ENCODE measurements at places on chromosomes 13 and 19.

GRCh38 chr19:17076543-17076991, 990 bp downstream of the MYO9B start:
- no peak for DNase-seq

- no peak for DNase-seq
Measured at GRCh38 chr13:97057176-97057575, 62.9 kb upstream of the OXGR1 start.

- no peak for DNase-seq
Measured at GRCh38 chr13:76556627-76557026, 329.6 kb downstream of the KCTD12 start.

- DNase-seq: peak; percentile 92
Measured at GRCh38 chr19:1438035-1438932, at the start of gene RPS15. RPS15 (plus strand) TSS chr19:1438396; CDS start chr19:1438426, 30 bp downstream.

DNA sequence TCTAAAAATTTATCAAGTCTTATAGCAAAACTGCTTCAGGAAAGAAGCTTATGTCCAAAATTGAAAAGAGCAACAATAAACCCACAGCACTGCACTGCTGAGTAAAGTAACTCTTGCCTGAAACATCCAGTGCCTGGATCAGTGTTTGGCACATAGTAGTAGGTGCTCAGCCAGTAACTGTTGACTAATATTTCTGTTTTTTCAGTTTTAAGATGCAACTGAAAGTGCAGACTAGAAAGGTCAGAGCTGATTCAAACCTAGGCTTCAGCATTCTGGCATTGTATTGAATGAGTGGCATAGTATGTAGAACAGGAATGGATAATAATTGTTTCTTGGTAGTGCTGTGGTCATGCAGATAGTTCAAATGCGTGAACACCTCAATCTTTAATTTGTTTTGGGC, 67.6 kb downstream of the UBL3 start:
- DNase-seq: no peak

- DNase-seq: peak; percentile 4
Measured at GRCh38 chr13:93248627-93249047, 22.0 kb downstream of the GPC6 start.

DNA sequence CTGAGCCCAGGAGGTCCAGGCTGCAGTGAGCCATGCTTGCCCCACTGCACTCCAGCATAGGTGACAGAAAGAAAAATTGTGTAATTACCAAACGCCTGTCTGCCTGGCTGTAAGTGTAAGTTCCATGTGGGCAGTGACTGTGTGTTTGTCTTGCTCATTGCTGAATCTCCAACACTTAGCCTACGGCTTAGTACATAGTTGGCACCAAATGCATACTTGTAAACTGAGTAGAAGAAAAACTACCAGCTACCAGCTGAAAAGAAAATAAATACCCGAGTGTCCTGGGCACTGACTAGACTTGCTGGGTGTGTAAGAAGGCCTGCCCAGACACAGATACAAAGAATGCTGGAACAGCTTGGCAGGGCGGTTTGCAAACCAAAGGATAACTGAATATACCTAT, 2.7 kb upstream of the CEBPG start:
- no peak for DNase-seq

GRCh38 chr13:35781036-35782000, 304.8 kb upstream of the MAB21L1 start:
- no peak for DNase-seq

DNA sequence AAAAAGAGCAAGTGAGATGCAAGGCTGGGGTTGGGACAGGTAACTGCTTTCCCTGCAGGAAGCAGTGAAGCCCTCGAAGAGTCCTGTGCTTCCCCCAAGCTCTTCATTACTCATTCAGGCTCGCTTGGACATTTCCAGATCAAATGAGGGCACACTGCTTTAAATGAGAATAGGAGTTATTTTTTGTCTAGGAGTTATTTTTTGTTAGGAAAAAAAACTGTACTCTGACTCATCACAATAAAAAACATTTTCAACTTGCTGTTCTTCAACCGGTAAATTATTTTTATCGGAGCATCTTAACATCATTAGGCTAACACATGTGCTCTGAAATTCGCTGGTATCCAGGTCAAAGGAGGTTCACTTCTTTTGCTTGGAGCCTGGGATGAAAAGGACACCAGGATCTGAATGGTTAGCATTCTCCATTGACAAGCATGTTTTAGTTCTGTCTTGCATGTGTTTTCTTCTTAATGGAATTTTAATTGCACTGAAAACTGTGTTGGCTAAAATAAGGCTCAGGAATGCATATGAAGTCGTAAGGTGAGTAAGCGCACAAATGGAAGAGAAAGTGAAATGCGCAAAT, 80.7 kb upstream of the STK24 start:
- DNase-seq: no peak

DNA sequence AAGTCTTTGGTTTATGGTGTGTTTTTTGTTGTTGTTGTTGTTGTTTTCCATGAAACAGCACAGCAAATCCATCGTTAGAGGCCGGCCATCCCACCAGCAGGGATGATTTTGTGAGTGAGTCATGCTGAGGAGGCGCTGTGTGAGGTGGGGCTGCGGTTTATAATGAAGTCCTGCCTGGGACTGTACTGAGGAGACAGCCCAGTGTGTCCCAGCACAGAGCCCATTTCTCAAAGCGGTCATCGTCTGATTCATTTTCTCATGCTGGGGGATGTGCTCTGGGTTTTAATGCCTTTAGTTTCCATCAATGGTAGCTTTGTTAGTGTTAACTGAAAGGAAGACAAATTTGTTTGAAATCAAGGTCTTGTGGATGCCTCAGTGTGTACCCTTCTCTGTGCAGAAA, 129.3 kb upstream of the SERP2 start:
- no peak for DNase-seq

- DNase-seq: no peak
Measured at GRCh38 chr13:105016266-105016665, 1519.2 kb downstream of the EFNB2 start.

- DNase-seq: no peak
Measured at GRCh38 chr13:78131811-78132210, 213.2 kb upstream of the EDNRB start.

GRCh38 chr13:27311518-27312210, 41.0 kb downstream of the RASL11A start:
- no peak for DNase-seq

DNA sequence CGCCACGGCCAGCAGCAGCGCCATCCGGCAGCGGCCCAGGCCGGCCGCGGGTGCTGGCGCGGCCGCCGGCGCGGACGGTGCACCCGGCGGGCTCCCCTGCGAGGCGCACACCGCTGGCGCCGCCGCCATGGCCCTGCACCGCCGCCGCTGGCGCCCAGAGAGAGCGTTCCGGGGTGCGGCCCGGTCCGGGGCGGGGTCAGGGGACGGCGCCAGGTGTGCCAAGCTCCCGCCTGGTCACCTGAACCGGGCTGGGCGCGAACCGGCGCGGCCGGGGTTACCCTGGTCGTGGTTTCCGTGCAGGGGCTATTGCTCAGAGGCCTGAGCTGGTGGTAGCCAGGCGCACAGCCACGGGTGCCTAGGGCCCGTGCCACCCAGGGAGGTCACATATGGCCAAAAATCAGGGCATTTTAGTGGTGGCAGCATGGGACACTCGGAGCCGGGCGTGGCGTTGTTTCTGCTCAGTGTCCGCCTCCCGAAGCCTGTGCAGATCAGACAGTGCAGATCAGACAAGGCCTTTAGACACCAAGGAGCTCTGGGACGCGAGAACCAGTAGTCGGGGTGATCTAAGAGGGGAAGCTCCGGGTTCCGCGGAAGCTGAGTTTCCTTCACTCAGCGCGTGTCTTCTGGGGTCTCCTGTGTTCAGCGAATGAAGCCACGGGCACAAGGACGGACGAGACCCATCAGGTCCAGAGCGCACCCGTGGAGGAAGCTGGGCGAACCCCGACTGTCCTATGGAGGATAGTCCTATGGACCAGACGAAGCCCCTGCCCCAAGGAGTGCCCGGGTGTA, at the start of gene TMEM238:
TSS of gene TMEM238 (minus strand) at position 162 of the 789 bp plus-strand sequence. CDS start at position 129, 33 bp downstream.
- peak; percentile 35 for DNase-seq

- DNase-seq: no peak
Measured at GRCh38 chr13:38483623-38484022, 134.0 kb downstream of the UFM1 start.
